AG04450 (cell line): ENCODE measurements at places on chromosomes 7 and 10. TPM values are rescaled to one million over a fixed set of nuclear protein-coding genes. Genes with fewer than 3 reads are reported as not detected.

GRCh38 chr7:103934508-103934907 lies 55.0 kb downstream of the RELN start:
- DNase-seq, result no peak

GRCh38 chr10:10208196-10208595 lies 809.5 kb upstream of the CELF2 start:
- DNase-seq, result no peak

DNA sequence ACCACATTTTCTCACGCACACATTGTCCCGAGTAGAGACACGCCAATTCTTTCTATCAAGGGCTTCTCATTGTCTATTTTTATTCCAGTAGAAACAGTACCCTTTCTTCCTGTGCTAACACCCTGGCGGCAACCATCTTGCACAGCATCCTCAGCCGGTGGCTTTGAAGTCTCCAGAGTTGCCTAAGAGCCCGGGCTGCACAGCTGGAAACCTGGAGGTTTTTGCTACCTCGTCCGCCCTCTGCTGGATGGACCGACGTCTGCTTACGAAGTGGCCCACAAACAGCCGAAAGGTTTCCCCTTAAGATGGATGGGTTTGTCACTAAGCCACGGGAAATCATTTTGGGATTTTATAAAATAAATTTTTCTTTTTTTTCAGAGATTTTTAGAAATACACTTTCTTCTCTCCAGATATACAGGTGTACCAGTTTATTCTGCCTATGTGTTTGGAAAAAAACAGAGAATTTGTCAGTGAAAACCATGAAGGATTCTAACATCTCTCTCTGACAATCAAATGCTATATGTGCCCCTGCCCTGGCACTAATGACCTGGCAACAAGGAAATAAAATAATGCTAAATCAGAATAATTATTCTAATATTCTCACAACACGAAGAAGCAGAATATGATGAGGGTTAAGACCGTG lies 81.8 kb upstream of the FAM204A start:
- peak; percentile 62 for DNase-seq

The MMP21 gene
- 0.07 TPM in 1 of 2 replicates, not detected in the other for polyA plus RNA-seq

The IDI2 gene
- polyA plus RNA-seq, result not detected in 2 replicates

- DNase-seq, result no peak
Measured at GRCh38 chr7:150330211-150330885, 7.0 kb upstream of the ACTR3C start.

The HOXA7 gene
- polyA plus RNA-seq, result 5.1 and 5.3 TPM in 2 replicates

DNA sequence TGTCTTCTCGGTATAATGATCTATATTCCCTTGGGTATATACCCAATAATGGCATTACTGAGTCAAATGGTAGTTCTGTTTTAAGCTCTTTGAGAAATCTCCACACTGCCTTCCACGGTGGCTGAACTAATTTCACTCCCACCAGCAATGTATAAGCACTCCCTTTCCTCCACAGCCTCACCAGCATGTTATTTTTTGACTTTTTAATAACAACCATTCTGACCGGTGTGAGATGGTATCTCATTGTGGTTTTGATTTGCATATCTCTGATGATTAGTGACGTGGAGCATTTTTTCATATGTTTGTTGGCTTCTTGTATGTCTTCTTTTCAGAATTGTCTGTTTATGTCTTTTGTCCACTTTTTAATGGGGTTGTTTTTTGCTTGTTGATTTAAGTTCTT lies 33.6 kb downstream of the KIAA1217 start:
- DNase-seq, result no peak
